Heart right ventricle (tissue), 16 donors: ENCODE measurements at places on chromosomes 11 and 22. TPM values are rescaled to one million over a fixed set of nuclear protein-coding genes. Genes with fewer than 3 reads are reported as not detected.

- no peaks in the 10 kb centered on the region for H3K27me3 ChIP-seq
- H3K4me1 ChIP-seq = peaks cover 33% of the 10 kb centered on the region
- no peaks in the 10 kb centered on the region for H3K36me3 ChIP-seq
- peak overlapping the region; percentile 89 for H3K27ac ChIP-seq
Observed at GRCh38 chr11:13668957-13669521, 571 bp downstream of the FAR1 start.

DNA sequence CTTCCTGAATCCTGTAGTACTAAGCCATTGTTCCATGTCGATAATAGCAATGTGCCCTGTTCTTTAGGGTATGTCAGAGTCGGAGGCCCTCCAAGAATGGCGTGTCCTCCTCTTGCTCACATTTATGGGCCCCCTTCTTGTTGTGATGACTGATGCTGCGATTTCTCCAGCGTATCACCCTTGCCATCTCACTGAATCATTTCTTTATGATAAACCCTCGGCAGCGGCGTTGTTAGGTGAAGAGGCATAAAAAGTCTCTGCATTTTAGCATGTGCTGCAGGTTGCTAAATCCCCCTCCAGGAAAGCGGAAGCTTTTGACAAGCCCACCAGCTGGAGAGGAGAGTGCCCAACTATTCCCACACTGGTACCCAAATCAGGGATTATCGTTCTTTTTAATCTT lies 1045.3 kb downstream of the BRD1 start:
- H3K4me3 ChIP-seq = no peak overlapping the region
- no peaks in the 10 kb centered on the region for H3K27me3 ChIP-seq
- no peak overlapping the region for H3K27ac ChIP-seq
- H3K36me3 ChIP-seq = no peaks in the 10 kb centered on the region
- no peaks in the 10 kb centered on the region for H3K4me1 ChIP-seq
- DNase-seq = no peak

DNA sequence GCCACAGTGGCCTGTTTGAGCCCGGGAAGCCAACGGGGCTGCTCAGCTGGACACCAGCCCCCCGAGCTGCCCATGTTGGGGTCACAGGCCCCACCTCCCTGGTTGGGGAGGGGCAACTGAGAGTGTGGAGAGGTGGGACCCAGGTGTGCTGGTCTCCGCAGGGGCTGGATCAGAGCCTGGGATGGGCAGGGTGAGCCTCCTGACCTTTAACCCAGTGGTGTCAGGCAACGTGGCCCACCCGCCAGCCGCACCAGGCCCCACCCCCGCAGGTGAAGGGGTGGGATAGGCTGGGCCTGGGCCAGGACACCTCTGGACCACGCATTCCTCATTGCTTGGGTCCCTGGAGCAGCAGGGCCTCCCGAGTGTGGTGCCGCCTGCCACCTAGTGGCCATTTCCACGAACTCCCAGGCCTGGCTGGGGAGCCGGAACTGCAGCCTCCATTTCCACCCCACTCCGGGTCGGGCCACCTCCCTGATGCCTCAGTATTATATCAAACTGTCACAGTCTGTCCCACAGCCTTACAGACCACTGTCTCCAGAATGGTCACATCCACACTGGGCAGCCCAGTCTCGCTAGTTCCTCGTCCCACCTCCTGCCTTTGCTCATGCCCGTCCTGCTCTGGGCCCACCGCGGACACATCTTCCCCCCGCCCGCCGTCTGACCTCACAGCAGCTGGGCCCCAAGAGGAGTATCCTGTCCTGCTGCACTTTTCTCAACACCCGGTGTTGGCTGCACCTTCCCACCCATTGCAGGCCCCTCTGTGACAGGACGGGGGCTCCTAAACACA lies 13.3 kb upstream of the PPP6R3 start:
- H3K4me3 ChIP-seq = no peak overlapping the region
- no peaks in the 10 kb centered on the region for H3K4me1 ChIP-seq
- H3K27ac ChIP-seq = no peak overlapping the region

DNA sequence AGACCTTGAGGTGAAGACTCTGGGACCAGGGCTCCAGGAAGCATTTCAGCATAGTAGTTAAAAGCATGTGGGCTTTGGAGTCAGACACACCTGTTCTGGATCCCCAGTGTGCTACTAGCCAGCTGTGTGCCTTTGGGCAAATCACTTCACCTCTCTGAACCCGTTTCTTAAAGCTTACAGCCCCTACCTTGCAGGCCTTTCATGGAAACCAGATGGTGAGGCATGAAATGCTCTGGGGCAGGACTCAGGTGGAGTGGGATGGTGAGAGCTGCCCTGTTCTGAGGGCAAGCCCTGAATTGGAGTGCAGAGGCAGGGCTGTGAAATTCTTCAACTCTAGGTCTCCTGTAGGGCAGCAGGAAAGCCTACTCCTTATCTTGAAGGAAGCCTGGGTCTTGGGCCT lies 10.5 kb downstream of the UCP2 start:
- H3K4me3 ChIP-seq = no peak overlapping the region
- peaks cover 5% of the 10 kb centered on the region for H3K4me1 ChIP-seq
- peaks cover 20% of the 10 kb centered on the region for H3K36me3 ChIP-seq
- no peak overlapping the region for H3K27ac ChIP-seq
- DNase-seq = no peak
- H3K27me3 ChIP-seq = no peaks in the 10 kb centered on the region

DNA sequence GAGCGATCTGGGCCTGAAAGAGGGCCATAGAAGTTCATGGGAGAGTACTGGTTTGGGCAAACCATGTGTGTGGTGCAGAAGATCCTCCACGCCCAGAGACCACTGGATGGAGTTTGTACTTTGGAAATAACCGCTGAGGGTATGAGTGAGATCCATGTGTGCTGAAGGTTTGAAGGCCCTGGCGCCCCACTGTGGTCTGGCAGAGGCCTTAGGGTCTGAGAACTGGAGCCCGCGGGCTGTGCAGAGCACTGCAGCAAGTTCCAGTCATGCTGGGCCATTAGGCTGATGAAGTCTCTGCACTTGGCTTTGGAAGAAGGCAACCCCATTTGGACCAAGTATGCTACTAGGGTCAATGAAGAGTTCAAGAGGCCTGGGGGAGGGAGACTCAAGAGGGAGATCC lies 186.4 kb downstream of the BUD13 start:
- no peak overlapping the region for H3K4me3 ChIP-seq
- peaks cover 33% of the 10 kb centered on the region for H3K27me3 ChIP-seq
- no peak overlapping the region for H3K27ac ChIP-seq
- no peak for DNase-seq

- H3K27me3 ChIP-seq = no peaks in the 10 kb centered on the region
- H3K4me1 ChIP-seq = no peaks in the 10 kb centered on the region
- H3K27ac ChIP-seq = no peak overlapping the region
- peaks cover 12% of the 10 kb centered on the region for H3K36me3 ChIP-seq
Observed at GRCh38 chr11:102238391-102238821, 78.9 kb upstream of the BIRC3 start.

- peak; percentile 56 for DNase-seq
- H3K36me3 ChIP-seq = no peaks in the 10 kb centered on the region
- H3K27me3 ChIP-seq = no peaks in the 10 kb centered on the region
- no peak overlapping the region for H3K27ac ChIP-seq
- H3K4me1 ChIP-seq = peaks cover 13% of the 10 kb centered on the region
- H3K4me3 ChIP-seq = no peak overlapping the region
Observed at GRCh38 chr11:115784796-115785521, 280.7 kb upstream of the CADM1 start.

- H3K36me3 ChIP-seq = no peaks in the 10 kb centered on the region
- DNase-seq = no peak
- no peaks in the 10 kb centered on the region for H3K27me3 ChIP-seq
- H3K4me1 ChIP-seq = peaks cover 54% of the 10 kb centered on the region
Observed at GRCh38 chr11:61700212-61700611, 20.0 kb downstream of the DAGLA start.

- no peaks in the 10 kb centered on the region for H3K4me1 ChIP-seq
- no peak overlapping the region for H3K27ac ChIP-seq
- no peak overlapping the region for H3K4me3 ChIP-seq
- DNase-seq = no peak
- H3K36me3 ChIP-seq = no peaks in the 10 kb centered on the region
Observed at GRCh38 chr11:17692931-17693330, 26.4 kb upstream of the MYOD1 start.

DNA sequence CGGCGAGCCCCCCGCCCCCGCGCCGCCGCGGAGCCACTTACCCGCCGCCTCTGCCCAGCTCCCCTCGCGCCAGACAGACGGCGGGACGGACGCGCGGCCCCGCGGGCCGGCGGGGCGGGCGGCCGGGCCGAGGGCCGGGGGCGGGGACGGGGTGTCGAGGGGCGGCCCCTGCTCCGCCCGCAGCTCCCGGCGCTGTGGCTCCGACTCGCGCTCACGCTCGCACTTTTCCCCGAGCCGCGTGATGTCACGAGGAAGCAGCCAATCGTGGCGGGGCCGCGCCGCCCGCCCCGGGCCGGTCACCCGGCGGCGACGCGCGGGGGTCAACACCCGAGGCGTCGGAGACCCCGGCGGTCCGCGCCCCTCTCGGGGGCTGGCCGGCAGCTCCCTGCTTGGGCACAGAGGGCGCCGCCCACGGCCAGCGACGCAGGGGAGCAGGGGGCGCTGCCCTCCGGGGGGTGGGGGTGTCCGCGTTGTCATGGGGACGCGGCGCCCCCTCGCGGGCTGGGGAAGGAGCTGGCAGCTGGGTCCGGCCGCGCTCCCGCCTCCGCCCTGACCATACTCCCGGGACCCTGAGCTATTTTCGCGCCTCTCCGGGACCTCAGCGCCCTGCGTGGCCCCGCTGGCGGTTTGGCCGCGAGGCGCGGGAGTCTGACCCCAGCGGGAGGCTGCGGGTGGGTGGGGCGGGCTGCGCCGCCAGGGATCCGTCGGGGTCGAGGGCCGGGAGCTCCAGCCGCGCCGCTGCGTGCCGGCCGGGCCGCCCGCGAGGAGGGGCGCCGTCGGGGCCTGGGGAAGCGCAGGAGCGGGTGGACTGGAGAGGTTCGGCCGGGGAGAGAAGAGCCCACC lies at the start of gene CHRM4:
Gene CHRM4 (minus strand): TSS at position 199 of the 843 bp plus-strand sequence. CDS start 5,219 bp downstream, outside the sequence.
- H3K4me1 ChIP-seq = peaks cover 39% of the 10 kb centered on the region
- peaks cover 53% of the 10 kb centered on the region for H3K27me3 ChIP-seq
- H3K36me3 ChIP-seq = peaks cover 12% of the 10 kb centered on the region
- H3K4me3 ChIP-seq = peak within 1 kb of the TSS; percentile 48
- H3K27ac ChIP-seq = no peak within 1 kb of the TSS
- peak; percentile 31 for DNase-seq

DNA sequence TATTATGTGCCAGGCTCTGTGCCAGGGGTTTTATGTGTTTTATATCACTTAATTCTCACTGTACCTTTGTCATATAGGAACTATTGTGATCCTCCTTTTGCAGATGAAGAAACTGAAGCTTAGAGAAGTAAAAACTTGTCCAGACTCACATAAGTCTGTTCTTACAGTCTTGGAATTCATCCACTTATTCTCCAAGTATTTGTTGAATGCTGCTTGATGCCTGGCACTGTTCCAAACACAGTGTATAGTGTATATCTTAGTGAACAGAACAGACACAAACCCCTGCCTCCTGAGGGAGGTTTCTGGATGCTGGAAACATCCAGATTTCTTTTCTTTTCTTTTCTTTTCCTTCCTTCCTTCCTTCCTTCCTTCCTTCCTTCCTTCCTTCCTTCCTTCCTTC lies 29.0 kb upstream of the FGF3 start:
- H3K36me3 ChIP-seq = no peaks in the 10 kb centered on the region
- no peak overlapping the region for H3K4me3 ChIP-seq
- no peak overlapping the region for H3K27ac ChIP-seq
- H3K4me1 ChIP-seq = no peaks in the 10 kb centered on the region
- no peak for DNase-seq

PATE2 gene
- not detected for total RNA-seq

OR10A4 gene
- not detected for total RNA-seq

MEI1 gene
- total RNA-seq = not detected
